Hematopoietic multipotent progenitor cell (in vitro differentiated cells): ENCODE measurements at places on chromosomes 16 and 17.

DNA sequence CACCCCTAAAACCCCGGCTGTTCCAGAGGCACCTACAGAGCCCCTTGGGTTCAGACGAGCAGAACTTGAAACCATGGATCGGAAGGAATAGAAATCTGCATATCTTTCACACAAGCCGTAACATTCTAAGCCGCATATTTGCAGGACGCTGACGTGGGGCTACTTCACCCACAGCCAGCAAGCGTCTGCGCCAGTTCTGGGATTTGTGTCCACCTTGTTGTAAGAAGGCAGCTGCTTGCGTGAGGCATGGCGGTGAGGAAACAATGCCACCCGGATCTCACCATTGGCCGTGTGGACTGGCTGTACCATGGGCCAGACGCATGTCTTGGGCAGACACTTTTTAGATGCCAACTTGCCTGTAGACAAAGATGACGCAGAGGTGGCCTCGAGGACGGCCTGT lies 34.5 kb downstream of the TNFRSF13B start:
- DNase-seq = no peak

GRCh38 chr17:16091773-16092172 lies 92.1 kb downstream of the TTC19 start:
- no peak for DNase-seq

DNA sequence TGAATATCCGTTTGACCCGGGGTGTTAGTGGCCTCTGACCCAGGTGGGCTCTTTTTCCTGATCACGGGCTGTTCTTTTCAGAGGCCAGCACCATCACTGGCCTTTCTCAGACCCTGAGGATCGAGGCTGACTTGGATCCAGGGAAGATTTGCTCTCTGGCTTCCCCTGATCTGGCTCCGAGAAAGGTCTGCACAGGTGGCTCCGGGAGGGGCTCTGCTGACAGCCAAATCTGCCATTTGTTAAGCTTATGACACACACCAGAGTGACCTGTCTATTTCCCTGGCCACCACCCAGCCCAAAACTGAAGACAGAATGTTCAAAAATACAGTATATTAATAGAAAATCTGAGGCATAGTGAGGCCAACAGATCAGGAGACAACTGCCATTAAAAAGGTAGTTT lies 221.8 kb upstream of the TNRC6C start:
- no peak for DNase-seq

GRCh38 chr17:78332991-78333390 lies 26.9 kb downstream of the SOCS3 start:
- DNase-seq = no peak

DNA sequence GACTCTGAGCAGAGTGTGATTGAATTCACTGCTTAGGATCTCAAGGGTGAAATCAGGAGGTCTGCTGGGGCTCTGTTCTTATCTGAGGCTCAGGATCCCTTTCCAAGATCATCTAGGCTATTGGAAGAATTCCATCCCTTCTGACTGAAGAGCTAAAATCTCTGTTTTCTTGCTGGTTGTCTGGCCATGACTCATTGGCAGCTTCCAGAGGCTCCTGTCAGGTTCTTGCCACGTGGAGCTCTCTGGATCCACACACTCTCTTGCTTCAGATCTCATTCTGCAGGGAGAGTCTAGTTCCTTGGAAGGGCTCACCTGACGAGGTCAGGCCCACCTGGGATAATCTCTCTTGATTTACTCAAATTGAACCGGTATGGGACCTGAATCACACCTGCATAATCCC lies 930.7 kb downstream of the CDH8 start:
- DNase-seq = no peak

- DNase-seq = no peak
Observed at GRCh38 chr16:82630219-82630618, 3.5 kb downstream of the CDH13 start.

DNA sequence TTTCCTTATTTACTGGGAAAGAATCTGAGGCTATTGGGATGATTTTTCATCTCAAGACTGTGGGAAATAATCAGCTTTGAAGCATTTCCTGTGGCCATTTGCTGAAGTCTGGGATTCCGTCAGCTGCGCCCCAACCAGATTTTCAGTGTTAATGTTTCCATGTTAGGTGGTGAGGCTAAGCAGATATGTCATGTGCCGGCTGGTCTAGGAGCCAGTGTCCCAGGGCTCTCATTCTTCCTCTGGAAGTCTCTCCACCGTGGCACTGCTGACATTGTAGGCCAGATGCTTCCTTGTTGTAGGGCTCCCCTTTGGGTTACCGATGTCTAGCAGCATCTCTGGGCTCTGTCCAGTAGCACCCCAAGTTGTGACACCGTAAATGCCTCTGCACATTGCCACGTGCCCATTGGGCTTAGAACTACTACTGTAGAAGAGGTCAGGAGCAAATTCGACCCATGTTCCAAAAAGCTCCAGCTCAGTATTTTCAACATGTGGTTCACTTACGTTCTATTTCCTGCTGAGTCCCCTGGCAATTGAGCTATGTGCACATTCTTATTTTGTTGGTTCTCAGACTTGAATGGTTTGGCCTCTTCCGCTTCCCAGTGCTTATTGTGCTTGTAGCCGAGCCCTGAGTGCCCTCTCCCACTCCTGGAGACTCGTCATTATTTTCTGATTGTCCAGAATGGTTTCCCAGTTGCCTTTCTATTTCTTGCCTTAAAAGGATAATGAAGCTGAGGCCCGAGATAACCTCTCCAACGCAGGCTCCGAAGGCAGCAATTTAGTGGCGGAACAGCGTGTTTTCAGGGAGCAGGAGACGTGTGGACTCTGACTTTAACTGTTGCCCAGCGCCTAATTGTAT lies 82.2 kb downstream of the SPECC1 start:
- DNase-seq = no peak

DNA sequence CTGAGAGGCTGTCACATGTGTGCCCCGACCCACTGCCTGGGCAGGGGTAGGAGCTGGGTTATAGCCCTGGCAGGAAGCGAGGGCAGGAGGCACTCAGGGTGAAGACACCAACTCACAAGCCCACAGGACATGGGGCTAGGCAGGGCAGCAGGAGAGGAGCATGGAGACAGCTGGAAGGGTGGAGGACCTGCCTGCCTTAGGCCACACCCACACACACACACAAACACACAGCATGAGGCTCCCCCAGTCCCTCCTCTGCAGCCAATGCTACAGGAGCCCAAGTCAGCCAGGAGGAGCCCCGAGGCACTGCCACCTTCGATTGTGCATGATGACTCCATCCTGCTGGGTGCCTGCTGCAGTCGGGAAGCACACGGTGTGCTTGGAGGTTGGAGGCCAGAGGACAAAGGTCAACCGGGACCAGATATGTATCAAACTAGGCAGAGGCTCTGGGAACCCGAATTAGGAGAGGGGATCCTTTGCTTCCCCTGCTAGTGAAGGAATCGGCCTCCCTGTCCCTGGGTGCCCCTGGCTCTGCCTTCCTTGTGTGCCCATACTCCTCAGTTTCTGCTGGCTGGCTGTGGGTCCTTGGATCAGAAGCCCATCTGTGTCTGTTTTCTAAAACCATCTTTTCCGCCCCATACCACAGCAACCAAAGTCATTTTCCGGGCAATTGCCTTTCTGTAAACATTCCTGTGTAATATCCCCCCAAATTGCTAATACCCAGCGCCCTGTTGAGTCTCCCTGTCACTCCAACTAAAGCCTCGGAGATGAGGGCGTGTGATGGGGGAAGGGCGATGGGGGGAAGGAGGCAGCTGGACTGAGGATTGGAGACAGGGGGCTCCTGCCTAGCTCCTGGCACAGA lies 20.5 kb downstream of the SRCIN1 start:
- DNase-seq = no peak

GRCh38 chr16:81447383-81448101 lies 2.9 kb downstream of the CMIP start:
- DNase-seq = no peak

GRCh38 chr17:67557921-67558320 lies 159.8 kb upstream of the NOL11 start:
- DNase-seq = no peak

GRCh38 chr17:29640413-29640812 lies 17.7 kb upstream of the CORO6 start:
- DNase-seq = no peak

GRCh38 chr16:79415983-79416640 lies 184.4 kb downstream of the MAF start:
- DNase-seq = peak; percentile 60

GRCh38 chr16:28000314-28001169 lies 63.0 kb downstream of the GSG1L start:
- no peak for DNase-seq

- DNase-seq = no peak
Observed at GRCh38 chr17:58525239-58525638, 10.8 kb upstream of the MTMR4 start.

- DNase-seq = no peak
Observed at GRCh38 chr16:57593021-57593420, 35.4 kb upstream of the ADGRG1 start.

DNA sequence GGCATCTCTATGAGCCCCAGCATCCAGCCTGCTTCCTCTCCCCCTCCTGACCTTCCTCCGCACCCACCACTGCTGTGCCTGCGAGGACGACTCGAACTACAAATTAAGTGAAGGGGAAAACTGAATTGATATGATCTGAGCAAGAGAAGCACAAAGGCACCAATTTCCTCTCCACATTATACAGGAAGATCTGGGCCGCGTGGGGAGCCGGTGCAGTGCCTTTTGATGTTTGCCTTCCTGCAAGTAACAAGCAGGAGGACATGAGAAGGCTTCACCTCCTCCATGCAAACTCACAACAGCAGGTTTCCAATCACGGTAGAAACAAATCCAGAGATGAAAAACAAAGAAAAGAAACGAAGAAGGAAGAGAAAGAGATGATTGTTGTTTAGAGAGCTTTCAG lies 57.8 kb upstream of the MMP2 start:
- DNase-seq = no peak

DNA sequence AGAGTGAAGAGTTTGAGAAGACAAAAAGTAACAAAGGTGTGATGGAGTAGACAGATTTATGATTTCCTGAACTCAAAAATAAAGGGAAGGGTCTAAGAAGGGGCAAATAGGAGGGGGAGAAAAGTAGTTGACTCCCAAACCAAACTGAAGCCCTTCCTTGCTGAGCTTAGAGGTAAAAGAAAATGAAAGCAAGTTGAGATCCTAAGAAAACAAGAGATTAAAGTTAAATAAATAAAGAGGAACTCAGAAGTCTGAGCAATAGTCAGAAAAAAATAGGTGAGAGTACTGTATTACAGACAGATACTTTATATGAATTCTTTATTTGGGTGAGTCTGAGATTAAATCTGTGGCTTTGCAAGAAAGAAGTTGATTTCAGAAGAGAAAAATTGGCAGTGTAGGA lies 3.3 kb upstream of the PSMD12 start:
- no peak for DNase-seq

DNA sequence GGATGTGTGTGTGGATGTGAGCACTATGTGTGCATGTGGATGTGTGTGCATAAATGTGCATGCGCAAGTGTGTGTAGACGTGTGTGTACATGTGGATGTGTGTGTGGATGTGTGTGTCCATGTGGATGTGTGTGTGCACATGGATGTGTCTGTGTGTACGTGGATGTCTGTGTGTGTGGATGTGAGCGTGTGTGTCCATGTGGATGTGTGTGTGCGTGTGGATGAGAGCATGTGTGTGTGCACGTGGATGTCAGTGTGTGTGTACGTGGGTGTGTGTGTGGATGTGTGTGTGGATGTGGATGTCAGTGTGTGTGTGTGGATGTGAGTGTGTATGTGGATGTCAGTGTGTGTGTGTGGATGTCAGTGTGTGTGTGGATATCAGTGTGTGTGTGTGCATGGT lies 63.6 kb upstream of the DOC2B start:
- DNase-seq = no peak

DNA sequence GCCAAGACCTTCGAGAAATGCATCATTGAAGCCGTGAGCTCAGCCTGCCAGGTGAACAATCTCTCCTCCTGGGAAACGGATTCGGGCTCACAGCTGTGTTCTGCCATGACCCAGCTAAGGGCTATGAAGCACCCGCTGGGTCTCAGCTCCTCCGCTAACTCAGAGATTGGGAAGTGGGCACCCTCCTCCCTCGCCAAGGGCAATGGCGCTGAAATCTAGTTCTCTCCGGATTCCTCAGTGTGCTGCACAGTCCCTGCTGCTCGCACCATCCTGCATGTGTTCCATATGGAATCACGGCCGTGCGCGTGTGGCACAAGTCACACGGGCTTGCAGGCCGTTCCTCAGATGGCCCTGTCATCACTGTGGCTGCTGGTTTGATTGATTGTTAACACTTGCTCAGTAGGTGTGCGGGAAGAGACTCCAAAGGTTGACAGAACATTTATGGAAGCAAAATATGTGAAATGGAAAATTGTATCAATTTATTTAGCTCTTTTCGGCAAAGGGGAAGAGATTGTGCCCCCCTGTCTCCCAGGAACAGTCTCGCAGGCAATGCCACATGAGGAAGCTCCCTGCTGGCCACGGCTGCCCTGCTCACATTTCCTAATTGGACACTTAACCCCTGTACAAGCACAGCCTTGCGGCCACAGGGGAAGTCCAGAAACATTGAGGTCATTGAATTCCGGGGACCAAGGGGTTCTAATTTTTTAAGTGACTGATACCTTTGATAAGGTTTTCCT lies 58.8 kb downstream of the RNF213 start:
- no peak for DNase-seq

DNA sequence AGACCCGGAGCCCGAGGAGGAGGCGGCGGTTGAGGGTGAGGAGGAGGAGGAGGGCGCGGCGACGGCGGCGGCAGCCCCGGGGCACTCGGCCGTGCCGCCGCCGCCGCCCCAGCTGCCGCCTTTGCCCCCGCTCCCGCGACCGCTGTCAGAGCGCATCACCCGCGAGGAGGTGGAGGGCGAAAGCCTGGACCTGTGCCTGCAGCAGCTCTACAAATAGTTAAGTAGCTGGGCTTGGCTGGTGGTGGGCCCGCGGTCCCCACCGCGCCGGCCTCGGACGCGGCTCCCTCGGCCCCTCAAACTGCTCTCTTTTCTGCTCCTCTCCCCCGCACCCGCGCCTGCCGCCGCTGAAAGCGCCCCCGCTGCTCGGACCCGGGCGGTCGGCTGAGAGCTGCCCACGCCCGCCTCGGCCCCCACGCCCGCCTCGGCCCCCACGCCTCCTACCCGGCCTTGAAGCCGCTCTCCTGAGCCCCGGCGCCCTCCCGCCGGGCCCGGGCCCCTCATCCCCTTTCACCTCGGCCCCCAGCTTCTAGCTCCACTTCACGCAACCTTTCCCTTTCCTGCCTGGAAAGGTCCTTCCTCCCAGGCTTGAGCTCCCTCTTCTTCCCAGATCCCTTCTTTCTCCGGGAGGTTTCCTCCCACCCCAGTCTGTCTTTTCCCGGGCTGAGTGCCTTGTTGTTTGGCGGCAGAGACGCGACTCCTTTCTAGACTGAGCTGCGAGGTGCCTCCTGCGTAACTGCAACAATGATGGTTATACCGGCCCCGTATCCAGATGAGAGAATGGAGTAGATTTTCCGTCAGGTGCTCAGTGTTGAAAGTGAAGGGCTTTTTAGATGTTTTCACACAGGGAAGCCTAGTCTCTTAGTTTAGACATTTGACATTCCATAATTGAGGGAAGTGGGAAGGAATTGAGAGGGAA lies 850 bp downstream of the PPM1E start:
- DNase-seq = no peak

DNA sequence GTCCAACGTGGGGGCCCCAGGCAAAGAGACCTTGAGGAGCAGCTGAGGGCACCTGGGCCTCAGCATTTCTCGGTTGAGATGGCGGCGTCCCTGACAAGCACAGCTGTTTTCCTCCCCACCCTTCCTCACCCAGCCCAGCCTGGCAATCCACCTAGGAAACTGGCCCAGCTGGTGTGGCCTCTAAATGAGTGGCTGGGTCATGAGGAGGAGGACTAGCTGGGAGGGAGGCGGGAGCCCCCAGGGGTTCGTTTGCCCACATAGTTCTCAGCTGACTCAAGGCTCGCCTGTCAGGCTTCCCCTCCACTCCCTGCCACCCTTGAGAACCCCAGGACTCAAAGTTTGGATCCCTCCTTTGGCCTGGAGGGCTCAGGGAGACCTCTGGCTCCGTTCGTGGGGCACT lies 5.9 kb downstream of the RNF222 start:
- DNase-seq = no peak
